ENCODE measurements at places on chromosomes 4 and X.

DNA sequence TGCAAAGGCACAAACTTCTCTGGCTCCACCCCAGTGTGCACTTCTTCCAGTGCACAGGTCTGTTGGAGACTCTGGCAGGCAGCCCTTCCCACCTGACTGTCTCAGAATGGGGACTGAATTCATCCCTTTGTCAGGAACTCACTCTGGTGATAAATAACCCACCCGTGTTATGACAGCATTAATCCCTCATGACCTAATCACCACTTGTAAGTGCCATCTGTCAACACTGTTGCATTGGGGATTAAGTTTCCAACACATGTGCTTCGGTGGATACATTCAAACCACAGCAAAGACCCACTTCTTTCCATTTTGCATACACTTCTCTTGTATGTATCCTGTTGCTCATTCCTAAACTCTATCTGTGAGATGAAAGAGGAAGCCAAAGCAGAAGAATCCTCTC is 1002.9 kb upstream of the IGFBP7 start:
- no peak for DNase-seq

DNA sequence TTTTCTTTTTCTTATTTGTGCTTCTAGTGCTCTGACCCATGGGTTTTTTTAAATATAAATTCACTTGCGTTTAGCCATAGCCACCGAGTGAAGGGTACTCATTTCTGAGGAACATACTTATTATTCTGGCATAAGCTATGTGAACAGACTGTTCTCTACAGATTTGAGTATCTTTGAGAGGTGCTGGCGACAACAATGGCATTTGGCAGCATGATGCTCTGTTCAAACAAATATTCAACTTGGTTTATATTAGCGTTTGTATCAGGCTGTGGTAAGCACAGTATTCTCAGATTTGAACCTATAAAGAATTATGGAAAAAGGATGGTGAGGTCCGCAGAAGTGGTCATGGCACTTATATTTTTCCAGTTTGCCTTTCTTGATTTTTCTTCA is 108.7 kb upstream of the LIMCH1 start:
- no peak for DNase-seq

DNA sequence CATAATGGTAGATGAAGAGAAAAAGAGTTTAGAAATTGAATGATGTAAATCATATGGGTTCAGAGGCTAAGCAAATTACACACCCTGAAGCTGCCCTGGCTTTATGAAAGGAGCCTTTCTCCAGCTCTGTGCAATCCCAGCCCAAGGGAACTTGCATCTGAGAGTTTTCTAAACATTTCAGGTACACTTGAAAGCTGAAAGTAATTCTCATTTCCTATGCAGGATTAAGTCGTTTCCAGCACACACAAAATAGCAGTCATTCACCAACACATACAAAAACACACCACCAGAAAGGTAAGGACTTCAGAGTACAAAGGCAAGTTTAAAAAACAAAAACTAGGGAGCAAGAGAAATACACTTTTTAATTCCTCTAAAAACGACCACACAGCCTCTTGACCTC is 1.7 kb downstream of the PDGFC start:
- no peak for DNase-seq

DNA sequence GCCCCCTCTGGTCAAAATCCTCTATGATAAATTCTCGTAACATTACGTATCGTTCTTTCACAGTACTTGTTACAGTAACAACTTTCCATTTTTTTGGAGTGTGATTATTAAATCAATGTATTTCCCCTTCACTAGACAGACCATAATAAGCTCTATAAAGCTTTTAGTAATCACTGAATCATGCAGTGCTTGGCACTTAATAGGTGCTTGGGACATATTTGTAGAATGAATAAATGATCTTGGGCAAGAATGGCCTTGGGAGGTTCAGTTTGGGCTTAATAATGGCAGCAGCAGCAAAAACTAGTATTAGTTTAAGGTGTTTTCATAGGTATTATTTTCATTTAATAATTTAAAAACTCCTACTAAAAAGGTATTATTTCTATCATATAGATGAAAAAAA is 33.4 kb upstream of the SFRP2 start:
- DNase-seq: no peak

DNA sequence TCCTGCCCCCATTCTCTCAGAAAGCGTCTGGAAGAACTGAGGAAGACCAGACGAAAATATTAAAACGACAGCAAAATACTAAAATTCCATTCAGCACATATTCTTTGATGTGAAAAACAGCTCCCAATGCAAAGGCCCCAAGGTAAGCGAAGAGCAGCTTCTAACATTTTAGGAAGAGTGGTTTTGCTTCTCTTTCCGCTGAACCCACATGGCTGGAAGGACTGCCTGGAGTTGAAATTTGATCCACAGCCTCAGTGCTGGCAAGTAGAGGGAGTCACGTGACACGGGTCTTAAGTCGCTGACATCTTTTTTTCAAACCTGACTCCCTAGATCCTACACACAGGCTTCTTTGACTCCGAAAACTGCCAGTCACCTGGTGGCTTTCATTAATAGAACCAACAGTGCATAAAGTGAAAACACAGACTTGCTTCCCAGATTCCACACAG is at the start of gene FAM13A:
FAM13A (minus strand) TSS at position 233 of the 446 bp plus-strand sequence; CDS start at position 12, 221 bp downstream.
- no peak for DNase-seq

DNA sequence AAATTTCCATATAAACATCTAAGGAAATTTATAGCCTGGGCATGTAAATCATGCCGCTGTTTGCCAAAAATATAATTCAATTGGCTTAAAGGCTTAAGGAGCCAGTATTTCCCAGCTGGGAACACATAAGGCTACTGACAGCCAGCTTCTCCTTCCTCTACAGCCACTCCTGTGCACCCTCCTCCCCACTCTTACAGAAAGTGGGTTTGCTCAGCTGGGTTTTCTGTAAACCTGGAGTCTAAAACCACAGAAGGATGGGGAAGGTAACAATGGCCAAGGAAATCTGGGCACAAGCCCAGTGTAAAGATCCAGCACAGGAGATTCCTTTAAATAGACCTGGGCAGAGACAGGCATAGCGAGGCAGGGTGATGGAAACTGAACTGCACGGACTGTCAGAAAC is 18.5 kb downstream of the ACSL1 start:
- no peak for DNase-seq

GRCh38 chrX:43661521-43662240 is 5.6 kb downstream of the MAOA start:
- no peak for DNase-seq

- DNase-seq: no peak
Measured at GRCh38 chr4:78846258-78846657, 70.1 kb downstream of the BMP2K start.

DNA sequence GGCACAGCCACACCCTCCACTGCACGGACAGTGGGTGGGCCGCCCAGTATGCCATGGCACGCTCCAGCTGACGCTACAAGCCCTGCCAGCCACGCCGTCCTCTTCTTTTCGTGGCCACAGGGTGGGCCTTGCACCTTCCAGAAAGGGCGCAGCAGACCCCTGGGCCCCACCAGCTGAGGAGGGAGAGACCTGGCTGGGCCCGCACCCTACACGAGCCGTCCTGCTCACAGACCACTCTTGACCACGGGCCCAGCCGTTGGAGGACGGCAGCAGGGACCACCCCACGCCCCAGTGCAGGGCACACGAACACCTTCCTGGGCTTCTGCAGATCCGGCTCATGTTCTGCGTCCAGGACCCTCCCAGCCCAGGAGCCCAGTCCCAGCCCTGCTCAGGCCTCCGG is 27.1 kb downstream of the FAM53A start:
- DNase-seq: no peak

DNA sequence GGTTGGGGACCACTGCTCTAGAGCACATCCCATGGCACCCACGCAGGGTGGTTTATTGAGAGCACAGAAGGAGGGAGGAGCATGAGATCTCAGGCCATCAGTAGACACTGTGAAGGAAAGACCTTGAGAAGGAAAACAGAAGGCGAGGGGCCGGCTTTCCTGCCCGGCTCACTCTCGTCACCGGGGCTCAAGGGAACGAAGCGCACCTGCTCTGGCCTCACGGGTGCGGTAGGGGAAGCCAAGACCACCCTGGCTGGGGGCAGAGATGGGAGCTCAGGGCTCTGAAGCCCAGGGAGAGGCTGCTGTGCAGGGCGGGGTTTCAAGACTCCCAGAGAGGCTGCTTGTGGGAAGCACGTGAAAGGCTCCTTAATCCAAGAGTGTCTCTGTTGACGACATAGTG is 105.9 kb downstream of the TNIP2 start:
- DNase-seq: no peak

GRCh38 chr4:34261799-34262314 is 1982.5 kb downstream of the ARAP2 start:
- DNase-seq: no peak

DNA sequence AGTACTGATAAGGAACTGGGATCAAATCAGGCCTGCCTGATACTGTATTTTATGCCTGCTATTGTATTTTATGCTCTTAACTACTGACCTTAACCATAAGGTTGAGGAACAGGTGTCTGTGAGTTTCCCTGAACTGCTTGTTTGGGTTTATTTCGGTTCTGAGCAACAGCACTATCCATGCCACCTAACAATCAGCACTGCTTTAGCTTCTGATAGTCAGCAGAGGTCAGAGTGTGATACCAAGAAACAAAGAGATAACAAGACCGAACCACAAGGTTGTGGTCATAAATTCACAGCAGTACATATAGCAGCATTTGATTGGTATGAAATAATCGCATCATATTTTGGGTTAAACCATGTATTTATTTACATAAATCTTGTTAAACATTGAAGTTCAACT is 362.2 kb downstream of the FGF13 start:
- DNase-seq: no peak

- DNase-seq: no peak
Measured at GRCh38 chr4:106369456-106370060, 980 bp upstream of the GIMD1 start.

- DNase-seq: no peak
Measured at GRCh38 chrX:15864629-15865028, 10.0 kb upstream of the AP1S2 start.

DNA sequence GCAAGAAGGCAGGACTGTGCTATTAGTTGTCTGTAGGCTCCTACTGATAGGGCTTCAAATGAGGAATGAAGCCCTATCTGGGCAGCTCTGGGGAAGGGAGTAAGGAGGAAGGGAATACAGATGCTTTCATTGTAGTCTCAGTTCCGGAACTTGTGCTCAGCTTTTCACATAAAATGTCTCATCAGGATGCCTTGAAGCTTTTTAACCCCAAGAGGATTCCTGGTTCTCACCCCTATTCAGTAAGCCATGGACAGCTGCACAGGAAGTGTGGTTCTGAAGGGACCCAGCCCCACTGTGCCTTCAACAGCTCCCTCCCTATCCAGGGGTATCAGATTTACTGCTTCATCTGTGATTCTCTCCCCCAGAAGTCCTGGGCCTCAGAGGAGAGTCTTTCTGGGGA is 5.0 kb downstream of the ARMCX5 start:
- no peak for DNase-seq

- no peak for DNase-seq
Measured at GRCh38 chrX:18687856-18688495, 16.1 kb upstream of the RS1 start.

DNA sequence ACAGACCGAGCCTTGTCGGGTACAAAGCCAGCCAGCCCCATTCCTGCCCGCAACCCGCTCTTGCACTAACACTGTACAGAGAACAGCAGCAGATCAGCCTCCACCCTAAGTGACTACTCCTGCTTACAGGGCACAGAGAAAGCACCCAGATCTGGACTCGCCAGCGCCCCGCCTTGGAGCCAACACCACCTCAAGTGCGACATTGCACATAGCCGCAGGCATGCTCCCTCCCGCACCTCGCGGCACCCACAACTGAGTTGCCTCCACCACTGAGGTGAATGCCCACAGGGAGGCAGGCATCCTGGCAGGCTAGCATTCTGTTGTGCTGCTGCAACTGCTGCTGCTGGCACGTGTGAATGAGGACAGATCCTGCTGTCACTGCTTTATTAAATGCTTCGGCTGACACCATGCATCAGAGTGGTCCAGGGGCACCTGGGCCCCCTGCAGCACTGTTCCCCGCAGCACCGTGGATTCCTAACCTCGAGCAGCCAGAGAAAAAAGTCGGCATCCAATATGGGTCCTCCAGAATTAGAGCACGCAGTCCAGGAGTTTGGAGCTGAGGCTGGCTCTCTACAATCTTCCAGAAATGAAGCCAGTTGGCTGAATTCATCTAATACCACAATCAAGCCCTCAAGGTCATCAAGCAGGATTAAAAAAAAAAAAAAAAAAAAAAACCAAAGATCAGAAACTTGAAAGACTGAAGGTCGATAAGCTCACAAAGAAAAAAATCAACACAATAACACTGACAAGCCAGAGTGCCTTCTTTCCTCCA is 352.9 kb downstream of the GASK1B start:
- DNase-seq: no peak

GRCh38 chr4:171334549-171334948 is 478.7 kb upstream of the GALNTL6 start:
- no peak for DNase-seq

DNA sequence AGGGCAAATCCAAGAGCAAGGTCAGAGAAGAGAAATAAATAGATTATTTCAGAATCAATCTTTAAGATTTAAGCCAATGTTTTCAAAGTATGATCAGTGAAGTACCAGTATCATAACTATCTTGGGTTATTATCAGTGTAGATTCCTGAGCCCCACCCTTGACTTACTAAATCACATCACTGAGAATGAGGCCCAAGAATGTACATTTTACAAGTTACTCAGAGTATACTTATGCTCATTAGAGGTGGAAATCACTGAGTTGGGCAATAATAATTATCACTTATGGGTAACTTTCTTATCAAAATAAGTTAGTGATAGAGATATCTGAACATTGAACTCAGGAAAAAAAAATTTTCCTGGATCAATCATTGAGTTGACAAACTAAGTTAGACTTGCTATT is 121.6 kb upstream of the NOCT start:
- DNase-seq: no peak

- no peak for DNase-seq
Measured at GRCh38 chrX:55523356-55523755, 33.7 kb upstream of the USP51 start.

- no peak for DNase-seq
Measured at GRCh38 chr4:55723403-55723802, 87.3 kb upstream of the NMU start.

DNA sequence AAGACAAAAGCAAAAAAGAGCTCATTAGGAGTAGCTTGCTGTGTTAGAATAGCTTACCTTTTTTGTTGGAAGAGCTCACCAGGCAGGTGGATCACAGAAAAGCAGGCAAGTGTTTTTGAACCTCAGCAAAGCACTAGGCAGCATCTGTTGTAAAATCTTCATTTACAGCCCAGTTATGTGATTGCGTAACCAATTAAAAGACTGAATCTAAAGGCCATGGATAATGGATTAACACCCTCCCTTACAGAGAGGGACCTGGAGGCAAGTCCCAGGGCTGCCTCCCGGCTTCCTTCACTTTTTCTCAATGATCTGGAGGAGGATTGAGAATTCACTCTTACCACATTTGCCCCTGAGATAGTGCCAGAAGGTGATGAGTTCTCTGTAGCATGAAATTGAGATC is 51.1 kb downstream of the MAMLD1 start:
- DNase-seq: no peak

DNA sequence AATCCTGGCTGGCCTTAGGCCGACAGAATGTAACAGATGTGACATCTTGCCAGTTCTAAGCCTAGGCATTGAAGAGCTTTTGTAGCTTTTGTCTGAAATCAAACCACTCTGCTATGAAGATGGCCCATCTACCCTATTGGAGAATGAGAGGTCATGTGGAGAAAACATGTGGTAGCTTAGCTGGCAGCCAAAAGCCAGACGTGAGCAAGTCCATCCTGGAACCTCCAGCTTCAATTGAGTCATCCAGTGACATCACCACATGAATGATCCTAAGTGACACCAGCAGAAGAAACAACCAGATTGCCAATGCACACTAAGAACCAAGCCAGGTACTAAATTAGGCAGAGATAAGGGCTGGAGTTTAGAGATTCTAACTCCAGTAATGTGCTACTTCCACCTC is 154.8 kb upstream of the ZFP42 start:
- DNase-seq: no peak

- no peak for DNase-seq
Measured at GRCh38 chr4:101701551-101701950, 89.0 kb upstream of the BANK1 start.

All from natural killer cell treated with Interleukin-12 subunit alpha and Interleukin-12 subunit beta and Interleukin-15 and Interleukin-18, amount 100 ng/mL, for 72 hours (primary cell).